ENCODE measurements at places on chromosomes 6 and 20. TPM values are rescaled to one million over a fixed set of nuclear protein-coding genes. Genes with fewer than 3 reads are reported as not detected.

COL19A1 gene
- total RNA-seq, result 0.10 TPM

SLC22A16 gene
- not detected for total RNA-seq

CST5 gene
- total RNA-seq, result 0.41 TPM

OR2H1 gene
- total RNA-seq, result not detected

RAB23 gene
- 22.3 TPM for total RNA-seq

ELOVL2 gene
- 4.6 TPM for total RNA-seq

ULBP3 gene
- 14.7 TPM for total RNA-seq

E2F1 gene
- total RNA-seq, result 2.3 TPM

RBM24 gene
- total RNA-seq, result 22.7 TPM

GRCh38 chr6:84019842-84020211 lies 13.7 kb upstream of the MRAP2 start:
- H3K27ac ChIP-seq, result no peak overlapping the region
- H3K27me3 ChIP-seq, result no peaks in the 10 kb centered on the region
- H3K4me1 ChIP-seq, result no peaks in the 10 kb centered on the region
- no peak overlapping the region for H3K4me3 ChIP-seq
- DNase-seq, result no peak

DNA sequence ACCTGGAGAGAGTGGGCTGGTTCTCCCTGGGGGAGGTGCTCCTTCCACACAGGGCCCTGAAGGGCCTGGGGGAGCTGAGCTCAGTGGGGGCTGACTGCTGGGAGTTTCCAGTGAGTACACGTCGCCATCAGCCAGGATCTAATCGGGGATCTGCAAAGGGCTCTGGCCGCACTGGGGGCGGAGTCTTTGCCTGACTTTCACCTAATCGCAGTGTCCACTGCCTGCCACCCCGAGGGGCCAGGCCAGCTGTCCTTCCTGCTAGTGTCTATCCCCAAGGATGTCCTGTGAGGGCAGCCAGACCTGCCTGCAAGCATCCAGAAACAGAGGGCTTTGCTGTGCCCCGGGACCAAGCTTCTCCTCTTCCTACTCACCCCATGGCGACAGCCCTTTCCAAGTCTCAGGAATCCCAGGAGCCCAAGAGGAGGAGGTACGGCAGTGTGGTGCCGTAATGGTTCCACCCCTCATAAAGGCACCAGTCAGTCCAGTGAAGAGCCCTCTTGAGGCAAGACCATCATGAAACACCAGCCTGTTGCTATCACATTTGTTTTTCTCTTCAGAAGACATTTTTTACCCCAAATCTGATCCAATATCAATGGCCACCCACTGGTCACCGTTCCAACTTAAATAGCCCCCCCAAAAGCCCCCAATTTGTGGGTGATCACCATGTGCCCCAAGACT lies 243.1 kb upstream of the ECI2 start:
- DNase-seq, result no peak
- H3K4me1 ChIP-seq, result no peaks in the 10 kb centered on the region
- H3K36me3 ChIP-seq, result no peaks in the 10 kb centered on the region
- no peak overlapping the region for H3K27ac ChIP-seq

DNA sequence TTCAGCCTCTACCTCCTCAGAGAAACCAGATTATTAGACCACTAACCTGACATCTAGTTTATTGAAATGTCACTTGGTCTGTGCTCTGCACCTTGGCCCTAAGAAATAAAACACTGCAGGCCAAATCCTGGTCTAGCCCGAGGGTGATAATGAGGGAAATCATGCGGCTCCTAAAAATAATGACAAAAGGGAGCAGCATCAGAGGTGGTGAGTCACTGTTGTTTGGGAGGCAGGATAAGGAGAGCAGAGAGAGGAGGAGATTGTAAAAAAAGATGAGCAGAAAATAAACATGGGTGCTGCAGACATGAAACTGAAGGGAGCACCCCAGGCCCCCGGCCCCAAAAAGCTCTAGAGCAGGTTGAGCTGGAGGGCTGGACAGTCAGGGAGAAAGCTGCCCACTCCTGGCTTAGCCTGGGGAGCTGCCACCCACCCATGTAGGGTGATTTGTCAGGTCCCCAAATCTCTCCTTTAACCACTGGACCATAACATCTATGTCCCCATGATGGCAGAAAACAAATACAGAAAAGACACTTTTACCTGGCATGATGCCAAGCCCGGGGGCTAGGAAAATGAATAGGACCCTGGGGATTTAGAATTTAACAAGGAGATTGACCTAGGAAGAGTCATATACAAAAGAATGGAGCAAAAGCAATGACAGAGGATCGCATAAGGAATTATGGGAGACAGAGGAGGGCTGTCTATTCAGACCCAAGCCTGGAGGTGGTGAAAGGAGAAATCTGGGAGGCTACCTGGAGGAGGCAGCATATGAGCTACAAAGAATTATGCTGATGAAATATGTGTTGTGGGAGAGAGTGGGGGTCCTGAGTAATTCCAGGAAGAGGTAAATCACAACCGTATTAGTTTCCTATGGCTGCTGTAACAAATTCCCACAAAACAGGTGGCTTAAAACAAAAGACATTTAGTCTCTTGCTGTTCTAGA lies 103.7 kb downstream of the SNAP25 start:
- no peak overlapping the region for H3K27ac ChIP-seq
- peaks cover 6% of the 10 kb centered on the region for H3K27me3 ChIP-seq
- H3K36me3 ChIP-seq, result no peaks in the 10 kb centered on the region
- H3K4me3 ChIP-seq, result no peak overlapping the region
- DNase-seq, result peak; percentile 47
- peaks cover 7% of the 10 kb centered on the region for H3K4me1 ChIP-seq

GRCh38 chr6:36649701-36650484 lies 28.6 kb upstream of the CDKN1A start:
- no peaks in the 10 kb centered on the region for H3K4me1 ChIP-seq
- no peak for DNase-seq
- H3K27me3 ChIP-seq, result peaks cover 6% of the 10 kb centered on the region
- H3K36me3 ChIP-seq, result no peaks in the 10 kb centered on the region

GRCh38 chr6:106540432-106540831 lies 88.9 kb downstream of the RTN4IP1 start:
- H3K4me1 ChIP-seq, result no peaks in the 10 kb centered on the region
- H3K4me3 ChIP-seq, result no peak overlapping the region
- no peaks in the 10 kb centered on the region for H3K27me3 ChIP-seq
- DNase-seq, result no peak

GRCh38 chr20:47198254-47198671 lies 158.2 kb downstream of the ZMYND8 start:
- no peak for DNase-seq
- H3K4me1 ChIP-seq, result no peaks in the 10 kb centered on the region
- H3K36me3 ChIP-seq, result no peaks in the 10 kb centered on the region
- H3K27me3 ChIP-seq, result no peaks in the 10 kb centered on the region
- no peak overlapping the region for H3K4me3 ChIP-seq

- H3K4me3 ChIP-seq, result no peak overlapping the region
- H3K27me3 ChIP-seq, result no peaks in the 10 kb centered on the region
- peaks cover 18% of the 10 kb centered on the region for H3K4me1 ChIP-seq
- H3K27ac ChIP-seq, result no peak overlapping the region
- no peaks in the 10 kb centered on the region for H3K36me3 ChIP-seq
Observed at GRCh38 chr6:138724015-138724414, 49.6 kb upstream of the CCDC28A start.

DNA sequence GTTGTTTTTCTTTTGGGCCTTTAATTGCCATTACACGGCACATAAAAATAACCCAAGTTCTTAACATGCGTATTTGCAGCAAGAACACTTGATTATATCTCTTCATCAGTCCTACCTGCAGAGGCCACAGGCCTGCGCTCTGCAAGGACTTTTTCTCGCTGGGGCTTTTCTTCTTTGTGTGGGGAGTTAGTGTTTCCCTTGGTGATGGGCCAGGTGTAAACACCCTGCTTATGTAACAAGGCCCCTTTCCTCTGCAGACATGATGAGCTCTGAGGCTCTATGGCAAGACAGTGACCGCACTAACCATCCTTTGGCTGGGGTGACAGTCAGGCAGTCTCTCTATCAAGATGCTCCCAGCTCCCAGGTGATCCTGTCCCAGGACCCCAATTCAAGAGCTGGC lies 97.8 kb upstream of the PCSK2 start:
- H3K4me3 ChIP-seq, result no peak overlapping the region
- no peaks in the 10 kb centered on the region for H3K4me1 ChIP-seq
- DNase-seq, result no peak
- no peaks in the 10 kb centered on the region for H3K27me3 ChIP-seq

DNA sequence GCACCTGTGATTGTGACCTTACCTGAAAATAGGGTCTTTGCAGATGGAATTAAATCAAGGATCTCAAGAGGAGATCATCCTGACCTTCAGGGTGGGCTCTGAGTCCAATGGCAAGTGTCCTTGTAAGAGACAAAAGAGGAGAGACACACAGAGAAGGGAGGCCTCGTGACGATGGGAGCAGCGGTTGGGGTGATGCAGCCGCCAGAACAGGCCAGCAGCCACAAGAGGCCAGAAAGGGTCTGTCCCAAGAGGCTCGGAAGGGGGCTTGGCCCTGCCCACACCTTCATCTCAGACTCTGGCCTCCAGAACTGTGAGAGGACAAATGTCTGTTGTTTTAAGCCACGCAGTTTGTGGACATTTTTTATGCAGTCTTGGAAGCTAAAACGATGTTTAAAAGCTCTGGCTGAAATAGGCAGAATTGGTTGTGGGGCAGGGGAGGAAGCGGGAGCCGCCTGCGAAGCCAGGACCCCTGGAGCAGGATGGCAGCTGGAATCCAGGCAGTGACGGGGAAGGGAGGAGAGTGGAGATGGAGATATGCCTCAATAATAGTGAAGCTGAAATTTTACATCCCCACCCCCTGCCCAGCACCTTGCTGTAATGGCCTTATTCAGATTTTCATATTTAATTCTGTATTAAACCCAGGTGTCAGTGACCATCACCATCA lies 216.4 kb downstream of the ANKRD60 start:
- no peaks in the 10 kb centered on the region for H3K36me3 ChIP-seq
- no peaks in the 10 kb centered on the region for H3K27me3 ChIP-seq
- H3K27ac ChIP-seq, result no peak overlapping the region
- H3K4me3 ChIP-seq, result no peak overlapping the region

GRCh38 chr6:36445621-36446020 lies 2.8 kb downstream of the KCTD20 start:
- H3K36me3 ChIP-seq, result peaks cover 5% of the 10 kb centered on the region
- H3K4me1 ChIP-seq, result peaks cover 29% of the 10 kb centered on the region
- no peak overlapping the region for H3K4me3 ChIP-seq
- H3K27me3 ChIP-seq, result no peaks in the 10 kb centered on the region
- no peak for DNase-seq

DNA sequence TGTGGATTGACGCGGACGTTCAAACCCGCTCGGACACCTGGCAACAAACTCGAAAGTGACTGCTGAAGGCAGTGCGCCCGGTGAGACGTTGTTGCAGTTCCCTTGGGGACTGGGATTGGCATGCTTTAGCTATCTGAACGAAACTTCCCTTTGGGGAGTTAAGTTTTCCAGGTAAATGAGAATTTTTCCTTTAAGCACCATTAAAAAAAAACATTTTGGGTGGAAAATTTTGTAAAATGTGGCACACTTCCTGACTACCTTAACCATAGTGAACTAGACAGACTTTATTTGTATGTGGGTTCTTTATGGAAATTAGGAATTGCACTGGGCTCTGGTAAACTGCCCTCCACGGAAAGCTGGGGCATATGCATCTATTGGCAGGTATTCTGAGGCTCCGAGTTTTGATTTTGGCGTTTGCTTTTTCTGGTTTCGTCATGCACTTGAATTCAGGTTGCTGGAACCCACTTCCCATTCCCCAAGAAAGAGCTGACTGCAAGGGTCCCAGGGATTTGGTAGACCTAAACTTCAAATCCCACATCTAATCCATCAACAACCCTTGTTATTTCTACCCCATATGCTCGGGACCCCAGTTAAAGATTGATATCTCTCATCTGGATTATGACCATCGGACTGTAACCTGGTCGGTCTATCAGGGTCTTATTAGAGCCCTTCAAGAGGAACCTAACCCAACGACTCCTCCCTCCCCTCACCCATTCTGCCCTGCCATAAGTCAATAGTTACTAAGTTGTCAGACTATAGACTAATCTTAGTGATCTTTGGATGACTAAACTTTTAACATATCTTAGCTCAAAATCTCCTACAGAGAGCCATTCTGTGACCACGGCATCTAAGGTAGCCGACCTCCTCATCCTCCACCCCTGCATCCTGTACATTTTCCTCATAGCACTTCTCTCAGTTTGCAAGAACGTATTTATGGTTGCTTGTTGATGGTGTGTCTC lies 800 bp upstream of the DYNLT1 start:
- no peak for DNase-seq
- peak overlapping the region; percentile 98 for H3K27ac ChIP-seq
- H3K36me3 ChIP-seq, result no peaks in the 10 kb centered on the region
- no peaks in the 10 kb centered on the region for H3K27me3 ChIP-seq
- peaks cover 47% of the 10 kb centered on the region for H3K4me1 ChIP-seq
- H3K4me3 ChIP-seq, result peak overlapping the region; percentile 94

GRCh38 chr6:144659202-144660182 lies 374.4 kb downstream of the UTRN start:
- DNase-seq, result peak; percentile 35
- H3K27ac ChIP-seq, result no peak overlapping the region
- no peaks in the 10 kb centered on the region for H3K27me3 ChIP-seq
- H3K36me3 ChIP-seq, result no peaks in the 10 kb centered on the region
- peaks cover 17% of the 10 kb centered on the region for H3K4me1 ChIP-seq
- H3K4me3 ChIP-seq, result no peak overlapping the region

GRCh38 chr6:132730560-132730959 lies 16.7 kb upstream of the VNN1 start:
- no peaks in the 10 kb centered on the region for H3K36me3 ChIP-seq
- no peak overlapping the region for H3K27ac ChIP-seq
- no peak overlapping the region for H3K4me3 ChIP-seq
- H3K27me3 ChIP-seq, result no peaks in the 10 kb centered on the region
- H3K4me1 ChIP-seq, result no peaks in the 10 kb centered on the region

DNA sequence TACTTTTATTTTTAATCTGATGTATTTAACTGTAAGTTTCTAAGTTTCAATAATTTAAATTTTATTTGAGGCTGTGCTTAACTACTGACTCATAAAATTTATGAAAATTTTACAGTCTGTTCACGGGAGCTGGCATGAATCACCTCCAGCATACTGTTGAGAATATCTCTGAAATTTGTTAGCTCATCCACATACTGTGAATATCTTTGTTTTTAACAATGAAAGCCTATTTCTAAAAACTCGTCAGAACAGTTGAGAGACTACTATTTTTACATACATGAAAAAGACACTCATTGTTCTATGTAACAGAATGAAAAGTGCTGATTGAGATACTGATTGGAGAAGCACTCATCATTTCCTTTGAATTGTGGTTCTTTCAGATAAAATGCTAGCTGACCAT lies 749.3 kb downstream of the TENT5A start:
- no peak overlapping the region for H3K27ac ChIP-seq
- no peaks in the 10 kb centered on the region for H3K36me3 ChIP-seq
- no peaks in the 10 kb centered on the region for H3K27me3 ChIP-seq
- no peak overlapping the region for H3K4me3 ChIP-seq
- DNase-seq, result peak; percentile 3
- H3K4me1 ChIP-seq, result no peaks in the 10 kb centered on the region

Data from astrocyte (in vitro differentiated cells and primary cell).